ENCODE measurements at places on chromosomes 5 and 9.

DNA sequence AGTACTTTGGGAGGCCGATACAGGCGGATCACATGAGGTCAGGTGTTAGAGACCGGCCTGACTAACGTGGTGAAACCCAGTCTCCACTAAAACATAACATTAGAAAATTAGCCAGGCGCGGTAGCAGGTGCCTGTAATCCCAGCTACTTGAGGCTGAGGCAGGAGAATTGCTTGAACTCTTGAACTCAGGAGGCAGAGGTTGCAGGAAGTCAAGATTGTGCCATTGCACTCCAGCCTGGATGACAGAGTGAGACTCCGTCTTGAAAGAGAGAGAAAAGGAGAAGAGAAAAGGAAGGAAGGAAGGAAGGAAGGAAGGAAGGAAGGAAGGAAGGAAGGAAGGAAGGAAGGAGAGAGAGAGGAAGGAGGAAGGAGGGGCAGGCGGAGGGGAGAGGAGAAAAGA, 45.1 kb downstream of the MYO10 start:
- no peak for DNase-seq

- DNase-seq = no peak
These were observed 18.3 kb downstream of the ABO start for GRCh38 chr9:133256686-133257091.

DNA sequence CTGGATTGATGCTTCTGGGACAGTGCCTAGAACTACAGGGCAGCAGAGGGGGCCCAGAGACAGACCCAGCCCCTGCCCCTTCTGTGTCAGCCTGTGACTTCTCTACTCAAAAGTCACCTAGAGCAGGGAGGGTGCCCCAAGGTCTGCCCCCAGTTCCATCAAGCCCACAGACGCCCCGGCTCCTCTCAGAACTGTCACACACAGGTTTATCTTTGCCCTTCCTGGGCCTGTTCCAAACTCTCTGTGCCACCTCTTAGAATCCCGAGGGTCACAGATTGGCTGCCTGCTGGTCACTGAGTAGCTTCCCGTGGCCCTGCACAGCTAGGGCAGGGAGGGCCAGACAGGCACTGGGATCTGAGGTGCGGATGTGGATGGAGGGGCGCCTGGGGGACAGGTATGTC, 1.7 kb downstream of the RGS14 start:
- no peak for DNase-seq

GRCh38 chr5:179986328-179986727, 78.6 kb upstream of the TBC1D9B start:
- DNase-seq = no peak

GRCh38 chr5:124669956-124670721, 76.3 kb downstream of the ZNF608 start:
- no peak for DNase-seq

DNA sequence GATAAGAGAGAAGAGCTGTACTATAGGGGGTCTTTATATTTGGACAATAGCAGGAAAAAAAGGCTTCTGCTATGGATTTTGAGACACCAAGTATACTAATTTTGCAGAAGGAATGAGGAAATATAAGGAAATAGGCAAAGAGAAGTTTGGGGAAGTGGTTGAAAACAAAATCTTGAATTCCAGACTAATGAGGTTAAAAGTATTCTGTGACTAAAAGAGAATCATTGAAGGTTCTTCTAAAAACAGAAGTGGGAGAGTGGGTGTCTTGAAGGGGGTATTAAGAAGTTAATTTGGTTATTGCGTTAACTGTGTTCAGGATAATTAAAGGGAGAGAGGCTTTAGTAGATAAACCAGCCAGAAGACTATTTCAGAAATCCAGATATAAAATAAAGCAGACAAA, 148.7 kb downstream of the RFK start:
- DNase-seq = no peak

All from stimulated activated CD4-positive, alpha-beta T cell treated with anti-CD3 and anti-CD28 coated beads, Interleukin-15, amount 100 ng/mL, for 48 hours (primary cell).